ENCODE measurements at places on chromosomes 6 and 20.

DNA sequence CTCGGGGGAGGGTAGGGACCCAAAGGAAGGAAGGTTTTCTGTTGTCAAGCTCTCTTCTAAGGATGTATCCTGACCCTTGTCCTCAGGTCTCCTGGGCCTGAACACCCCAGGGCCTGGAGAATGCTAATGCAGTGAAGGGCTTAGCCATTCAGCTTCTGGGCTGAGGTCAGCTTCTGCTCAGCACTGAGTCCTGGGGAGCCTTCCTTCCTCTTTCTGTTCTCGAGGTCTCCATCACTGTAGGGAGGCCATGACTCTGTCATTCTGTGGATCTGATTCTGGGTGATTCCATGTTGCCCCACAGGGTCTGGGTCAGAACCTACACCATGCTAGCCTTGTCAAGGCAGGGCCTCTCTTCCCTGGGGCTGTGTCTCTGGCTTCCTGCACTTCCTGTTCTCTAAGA is 712.7 kb downstream of the DHX35 start:
- no peak for DNase-seq

- DNase-seq, result no peak
Observed at GRCh38 chr6:30682143-30683117, 4.0 kb downstream of the PPP1R18 start.

- DNase-seq, result no peak
Observed at GRCh38 chr6:36758516-36759147, 61.0 kb downstream of the RAB44 start.

GRCh38 chr20:2932498-2932897 is 59.2 kb downstream of the PTPRA start:
- no peak for DNase-seq

GRCh38 chr20:62668441-62669027 is 26.2 kb downstream of the SLCO4A1 start:
- DNase-seq, result peak; percentile 54

- no peak for DNase-seq
Observed at GRCh38 chr20:19129976-19130612, 82.3 kb upstream of the SLC24A3 start.

DNA sequence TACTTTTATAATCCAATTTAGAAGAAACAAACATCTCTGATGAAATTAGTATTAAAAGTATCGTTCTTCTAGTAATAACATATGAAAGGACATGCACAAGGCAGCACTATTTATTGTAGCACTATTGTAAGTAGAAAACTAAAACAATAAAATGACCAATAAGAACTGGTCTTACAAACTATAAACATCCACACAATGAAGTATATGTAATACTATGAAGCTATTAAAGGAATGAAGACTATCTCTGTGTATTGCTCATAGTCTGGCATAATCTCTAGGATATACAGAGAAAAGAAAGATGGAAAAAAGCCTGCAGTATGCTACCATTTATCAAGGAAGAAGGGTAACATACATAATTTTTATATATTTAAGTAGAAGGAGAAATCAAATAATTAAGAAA is 16.7 kb downstream of the LCA5 start:
- DNase-seq, result no peak

DNA sequence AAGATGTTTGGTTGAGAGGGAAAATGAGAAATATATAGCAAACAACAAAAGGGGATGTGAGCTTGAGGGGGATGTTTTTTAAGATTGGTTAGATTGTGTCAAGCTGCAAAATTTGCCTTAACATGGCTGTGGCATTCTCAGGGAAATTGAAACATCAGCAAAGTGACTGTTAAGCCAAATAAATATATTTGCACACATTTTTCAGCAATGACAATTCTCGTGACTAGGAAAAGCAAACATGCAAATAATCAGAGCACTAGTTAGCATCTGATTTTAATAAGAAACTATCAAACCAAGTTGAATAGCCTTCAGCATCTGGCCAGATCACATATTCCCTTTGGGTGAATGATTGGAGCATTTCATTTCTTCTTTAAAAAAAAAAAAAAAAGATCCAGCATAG is 262.8 kb downstream of the TBC1D7 start:
- DNase-seq, result no peak

DNA sequence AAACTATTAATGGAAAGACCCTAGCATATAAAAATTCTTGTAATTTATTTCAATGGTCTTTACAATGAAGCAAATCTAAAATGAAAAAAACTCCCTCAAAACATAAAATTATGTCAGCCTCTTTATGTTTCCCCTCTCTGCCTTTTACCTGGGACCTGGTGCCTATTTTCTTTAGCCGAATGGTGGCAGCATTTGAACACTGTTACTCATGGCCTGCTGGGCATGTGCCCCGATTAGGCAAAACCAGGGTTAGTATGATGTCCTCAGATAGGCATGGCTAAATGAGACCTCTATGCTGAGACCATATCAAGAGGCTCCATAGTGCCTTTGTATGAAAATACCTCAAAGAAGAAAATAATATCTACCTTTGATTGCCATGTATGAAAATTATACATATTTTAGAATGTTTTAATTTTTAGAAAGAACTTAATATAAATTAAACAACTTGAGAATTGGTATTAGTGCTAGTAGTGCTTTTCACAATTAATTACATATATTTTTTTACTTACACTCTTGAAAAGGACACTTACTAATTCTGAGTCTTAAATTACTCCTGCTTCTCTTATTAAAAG is 22.5 kb upstream of the C6orf58 start:
- DNase-seq, result no peak

DNA sequence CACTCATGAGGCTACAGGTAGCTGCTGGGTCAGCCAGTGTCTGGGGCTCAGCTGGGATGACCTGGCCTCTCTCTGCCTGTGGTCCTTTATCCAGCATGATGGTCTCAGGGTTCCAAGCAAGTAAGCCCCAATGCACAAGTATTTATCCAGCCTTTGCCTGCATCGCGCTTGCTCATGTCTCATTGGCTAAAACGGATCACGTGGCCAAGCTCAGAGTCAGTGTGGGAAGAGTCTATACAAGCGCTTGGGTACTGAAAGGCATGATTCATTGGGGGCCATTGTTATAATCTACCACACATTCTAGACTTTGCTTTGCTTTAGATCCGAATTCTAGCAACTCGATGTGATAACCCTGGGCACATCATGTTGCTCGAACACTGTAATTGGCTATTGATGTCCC is 48.3 kb downstream of the PPP1R16B start:
- DNase-seq, result no peak

DNA sequence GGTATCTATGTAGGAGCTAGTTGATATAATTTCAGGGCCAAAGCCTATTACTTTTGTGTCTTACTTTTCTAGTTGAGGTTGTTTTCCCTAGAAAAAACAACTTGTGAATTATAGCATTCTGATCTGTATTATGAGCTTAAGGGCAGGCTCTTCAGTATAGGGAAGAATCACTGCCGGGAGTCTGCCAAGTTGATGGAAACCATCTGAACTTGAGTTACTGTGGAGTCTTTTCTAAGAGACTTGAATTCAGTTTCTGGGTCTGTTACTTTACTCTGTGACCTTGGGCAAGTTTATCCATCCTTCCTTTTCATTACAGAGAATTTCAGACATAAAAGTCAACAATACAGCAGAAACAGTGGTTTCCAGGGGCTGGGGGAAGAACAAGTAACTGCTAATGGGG is 2.1 kb upstream of the CASS4 start:
- no peak for DNase-seq

- no peak for DNase-seq
Observed at GRCh38 chr6:53252177-53252692, 96.5 kb downstream of the ELOVL5 start.

- DNase-seq, result no peak
Observed at GRCh38 chr6:98957450-98957849, 9.7 kb upstream of the FBXL4 start.

GRCh38 chr20:15835811-15836210 is 737.4 kb downstream of the KIF16B start:
- DNase-seq, result no peak

GRCh38 chr6:134585517-134585873 is 267.6 kb upstream of the SGK1 start:
- DNase-seq, result no peak

- DNase-seq, result no peak
Observed at GRCh38 chr6:144314003-144314485, 28.9 kb downstream of the UTRN start.

- no peak for DNase-seq
Observed at GRCh38 chr6:14656649-14657048, 539.1 kb downstream of the CD83 start.

- no peak for DNase-seq
Observed at GRCh38 chr6:147390909-147391536, 117.5 kb upstream of the SAMD5 start.

- no peak for DNase-seq
Observed at GRCh38 chr6:75775219-75775618, 26.2 kb downstream of the MYO6 start.

- no peak for DNase-seq
Observed at GRCh38 chr20:47438464-47439381, 63.0 kb upstream of the NCOA3 start.

DNA sequence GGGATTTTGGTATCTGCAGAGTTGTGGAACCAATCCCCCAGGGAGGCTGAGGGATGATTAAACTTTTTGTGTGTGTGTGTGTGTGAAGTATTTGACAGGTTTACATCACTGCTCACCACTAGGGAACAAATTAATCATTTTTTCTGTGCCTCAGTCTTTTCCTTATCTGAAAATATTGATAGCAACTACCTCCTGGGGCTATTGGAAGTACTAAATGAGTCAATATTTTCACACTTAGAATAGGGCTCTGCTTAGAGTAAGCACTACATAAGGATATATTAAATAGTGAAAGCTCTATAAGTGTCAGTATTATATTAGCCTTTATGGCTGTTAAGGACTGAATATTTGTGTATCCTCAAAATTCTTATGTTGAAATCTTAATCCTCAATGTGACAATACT is 155.2 kb upstream of the UST start:
- DNase-seq, result no peak

DNA sequence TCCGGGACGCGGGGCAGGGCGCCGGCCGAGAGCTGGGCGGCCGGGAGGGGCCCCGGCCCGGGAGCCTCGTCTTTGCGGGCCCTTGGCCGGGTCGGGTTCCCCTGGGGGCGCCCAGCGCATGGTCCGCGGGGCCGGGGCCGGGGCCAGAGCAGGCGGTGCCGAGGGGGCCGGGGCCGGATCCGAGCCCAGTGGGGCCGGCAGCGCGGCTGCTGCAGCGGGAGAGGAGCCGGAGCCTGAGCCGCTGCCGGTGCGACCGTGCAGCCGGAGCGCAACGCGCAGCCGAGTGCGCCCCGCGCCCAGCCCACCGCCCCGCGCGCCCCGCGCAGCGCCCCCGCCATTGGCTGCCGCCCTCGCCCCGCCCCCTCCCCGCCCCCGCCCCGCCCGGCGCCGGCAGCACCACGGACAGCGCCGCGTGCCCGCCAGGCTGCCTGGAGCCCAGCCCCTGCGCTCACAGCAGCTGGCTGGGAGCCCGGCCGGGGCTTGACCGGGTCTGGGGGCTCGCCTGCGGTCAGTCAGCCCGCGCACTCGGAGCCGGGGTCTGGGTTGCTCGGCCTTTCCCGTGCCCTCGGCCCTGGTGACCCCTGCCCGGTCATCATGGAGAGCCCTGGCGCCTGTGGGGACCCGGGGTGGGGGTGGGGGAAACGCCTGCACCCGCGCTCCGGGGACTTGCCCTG is at the start of gene HRH3:
Gene HRH3 (minus strand): TSS at position 287 of the 674 bp plus-strand sequence. CDS start 308 bp downstream, outside the sequence.
- no peak for DNase-seq

DNA sequence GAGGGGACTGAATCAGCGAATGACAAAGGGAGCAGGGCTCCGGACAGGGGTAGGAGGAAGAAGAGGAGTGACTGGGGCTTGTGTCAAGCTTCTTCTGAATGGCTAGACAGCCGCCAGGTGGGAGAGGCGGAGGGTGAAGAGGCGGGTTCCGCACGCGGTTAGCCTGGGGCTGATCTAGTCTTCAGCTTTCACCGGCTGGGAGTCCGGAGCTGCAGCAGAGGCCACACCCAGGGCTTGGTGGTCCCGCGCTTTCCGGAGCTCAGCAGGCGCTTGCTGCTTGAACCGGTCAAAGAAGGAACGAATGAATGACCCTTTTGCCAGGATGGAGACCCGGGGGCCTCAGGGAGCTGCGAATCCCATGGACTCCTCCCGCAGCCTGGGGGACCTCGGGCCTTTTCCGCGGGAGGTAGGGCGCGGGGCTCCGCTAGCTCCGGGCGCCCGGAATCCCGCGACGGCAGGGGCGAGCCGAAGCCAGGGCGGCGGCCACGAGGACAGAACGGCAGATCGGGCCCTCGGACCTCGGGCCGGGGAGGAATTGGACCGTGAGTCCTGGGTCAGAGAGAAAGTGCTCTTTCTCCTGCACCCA is at the start of gene C6orf141:
Gene C6orf141 (plus strand): TSS at position 177 of the 586 bp plus-strand sequence. CDS start 125 bp downstream, at position 302.
- no peak for DNase-seq

- peak; percentile 82 for DNase-seq
Observed at GRCh38 chr6:31729979-31730630, 1.0 kb upstream of the DDAH2 start.

- DNase-seq, result no peak
Observed at GRCh38 chr20:15163632-15164031, 826.2 kb upstream of the FLRT3 start.

- DNase-seq, result no peak
Observed at GRCh38 chr6:4613381-4613780, 162.8 kb upstream of the CDYL start.

DNA sequence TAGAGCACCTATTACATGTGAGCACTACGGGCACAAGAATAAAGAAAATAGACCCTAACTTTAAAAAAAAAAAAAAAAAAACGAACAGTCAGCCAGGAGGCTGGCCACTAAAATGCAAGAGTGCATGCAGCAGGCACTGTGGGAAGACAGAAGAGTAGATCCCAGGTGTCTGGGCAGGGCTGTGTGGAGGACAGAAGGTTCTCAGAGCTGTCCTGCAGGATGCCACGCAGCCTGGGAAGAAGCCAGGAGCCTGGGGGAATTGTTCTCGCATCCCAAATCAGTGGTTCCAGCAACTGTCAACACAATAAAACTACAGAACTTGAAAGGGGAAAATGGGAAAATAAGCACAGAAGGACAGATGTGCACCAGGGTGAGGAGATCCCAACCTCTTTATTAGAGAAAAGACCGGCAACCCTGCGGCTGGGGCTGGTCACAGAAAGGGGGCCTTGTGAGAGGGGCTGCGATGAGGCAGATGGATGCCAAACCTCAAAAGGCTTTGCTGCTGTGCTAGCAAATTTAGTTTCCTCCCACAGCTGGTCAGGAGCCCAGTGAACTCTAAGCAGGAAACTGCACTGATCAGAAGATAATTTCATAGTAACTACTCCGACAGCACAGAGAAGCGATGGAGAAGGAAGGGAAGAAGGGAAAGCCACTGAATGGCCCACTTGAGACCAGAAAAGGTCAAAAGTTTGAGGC is 30.9 kb downstream of the MAP3K5 start:
- DNase-seq, result no peak

DNA sequence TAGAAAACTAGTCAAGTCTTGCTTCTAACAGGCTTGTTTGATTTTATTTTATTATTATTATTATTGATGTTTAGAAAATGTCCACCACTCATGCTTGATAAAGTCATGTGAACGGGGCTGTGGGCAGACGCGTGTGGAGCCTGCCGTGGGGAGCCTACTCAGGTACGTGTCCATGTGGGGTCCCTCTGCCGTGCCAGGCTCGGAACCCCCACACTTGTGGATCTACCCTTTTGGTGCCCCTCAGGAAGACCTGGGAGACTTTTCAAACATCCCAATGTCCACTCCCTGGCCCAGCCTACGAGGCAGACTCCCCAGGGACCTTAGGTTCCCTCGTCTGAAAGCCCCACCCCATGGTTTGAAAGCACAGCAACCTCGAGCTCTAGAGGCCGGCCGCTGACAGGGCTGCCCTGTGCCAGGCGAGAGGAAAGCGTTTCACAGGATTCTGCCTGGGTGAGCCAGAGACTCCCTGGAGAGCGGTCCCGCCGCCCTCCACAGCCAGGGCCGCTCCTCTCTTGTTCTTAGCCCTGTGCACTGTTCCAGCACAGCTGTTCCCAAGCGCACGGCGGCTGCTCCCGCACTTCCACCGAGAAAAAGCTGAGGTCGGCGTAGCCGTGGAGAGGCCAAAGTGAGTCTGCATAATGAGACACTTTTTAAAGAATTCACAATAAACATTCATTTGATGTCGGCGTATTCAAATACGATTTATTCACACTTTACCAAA is 249.7 kb downstream of the TTLL2 start:
- DNase-seq, result no peak
